Activated T-helper 2 cell treated with anti-CD3 and anti-CD28 coated beads, Interferon-gamma antibody, Interleukin-2, Interleukin-4, amounts not matched to agents 10 μg/mL and 5 μg/mL and 100 μg/mL, durations not matched to agents 14 hours and 24 hours and 36 hours (primary cell): ENCODE measurements at places on chromosomes 13 and 19.

- DNase-seq, result no peak
Measured at GRCh38 chr13:25744178-25744577, 307.6 kb downstream of the SHISA2 start.

DNA sequence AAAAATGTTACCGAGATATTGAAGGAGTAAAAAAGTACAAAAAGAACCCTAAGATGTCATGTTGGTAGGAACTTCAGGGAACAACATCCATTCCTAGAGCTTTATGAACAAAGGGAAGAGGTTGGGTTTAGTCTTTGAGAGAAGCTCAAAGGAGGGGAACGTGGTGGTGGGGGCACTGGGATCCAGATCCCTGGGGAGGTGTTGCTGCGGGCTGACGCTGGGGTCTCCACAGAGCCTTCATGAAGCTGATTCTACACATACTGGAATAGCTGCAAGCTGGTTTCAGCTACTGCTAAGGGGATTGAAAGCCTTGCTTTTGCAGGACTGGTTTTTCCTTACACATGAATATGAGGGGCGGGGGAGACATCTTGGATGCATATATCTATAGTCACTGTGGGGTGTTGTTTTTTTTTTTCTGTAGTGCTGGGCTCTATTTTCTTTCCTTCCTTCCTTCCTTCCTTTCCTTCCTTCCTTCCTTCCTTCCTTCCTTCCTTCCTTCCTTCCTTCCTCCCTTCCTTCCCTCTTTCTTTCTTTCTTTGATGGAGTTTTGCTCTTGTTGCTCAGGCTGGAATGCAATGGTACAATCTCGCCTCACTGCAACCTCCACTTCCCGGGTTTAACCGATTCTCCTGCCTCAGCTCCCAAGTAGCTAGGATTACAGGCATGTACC, 6.5 kb upstream of the MZF1 start:
- DNase-seq, result no peak

DNA sequence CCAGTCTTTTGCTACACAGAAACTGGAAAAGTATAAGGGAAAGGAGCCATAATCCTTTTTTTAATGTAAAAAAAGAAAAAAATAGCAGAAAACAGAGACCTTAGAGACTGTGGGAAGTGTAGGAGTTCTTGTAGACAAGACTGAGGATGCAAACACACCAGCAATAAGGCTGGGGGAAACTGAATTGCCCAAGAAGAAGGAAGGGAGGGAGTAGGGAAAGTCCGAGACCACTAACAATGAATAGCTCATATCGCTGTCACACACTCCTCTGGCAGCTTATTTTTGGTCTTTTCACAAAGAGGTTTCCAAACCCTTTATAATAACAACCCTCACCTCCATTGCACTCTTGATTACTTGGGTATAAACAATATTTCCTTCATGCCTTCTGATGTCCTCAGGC, 952.0 kb downstream of the SLITRK5 start:
- no peak for DNase-seq

DNA sequence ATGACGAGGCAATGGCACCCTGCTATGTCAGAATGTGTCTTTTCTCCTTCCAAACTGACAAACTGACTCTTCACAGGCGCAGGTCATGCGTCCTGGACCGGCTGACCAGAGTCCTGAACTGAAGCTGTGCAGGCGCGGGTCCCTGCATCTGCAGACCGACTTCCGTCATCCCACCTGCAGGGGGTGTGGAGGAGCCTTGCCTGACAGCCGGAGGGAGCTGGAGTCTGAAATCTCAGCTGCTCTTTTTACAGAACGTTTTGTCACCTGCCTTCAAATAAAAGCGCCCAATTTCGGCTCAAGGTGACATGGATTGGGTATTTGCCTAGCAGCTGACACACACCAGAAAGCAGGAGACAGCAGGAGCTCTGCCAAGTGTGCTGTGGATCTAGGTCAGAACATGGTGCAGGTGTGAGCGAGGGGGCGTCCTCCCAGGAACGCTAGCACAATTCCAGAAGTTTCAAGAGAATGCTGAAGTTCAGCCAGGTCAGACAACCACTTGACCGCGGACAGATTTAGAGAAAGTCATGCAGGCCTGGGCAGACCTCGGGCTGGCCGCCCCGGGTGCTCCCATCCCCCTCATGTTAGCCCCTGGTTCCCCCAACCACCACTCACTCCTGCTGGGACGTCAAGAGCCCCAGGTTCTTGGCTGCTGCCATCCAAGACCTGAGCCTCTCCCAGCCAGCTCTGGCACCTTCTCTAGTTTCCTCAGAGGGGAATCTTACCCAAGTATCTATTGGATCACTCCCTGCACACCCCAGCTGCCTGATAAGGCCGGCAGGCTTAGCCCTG, 32.8 kb downstream of the ELL start:
- no peak for DNase-seq

DNA sequence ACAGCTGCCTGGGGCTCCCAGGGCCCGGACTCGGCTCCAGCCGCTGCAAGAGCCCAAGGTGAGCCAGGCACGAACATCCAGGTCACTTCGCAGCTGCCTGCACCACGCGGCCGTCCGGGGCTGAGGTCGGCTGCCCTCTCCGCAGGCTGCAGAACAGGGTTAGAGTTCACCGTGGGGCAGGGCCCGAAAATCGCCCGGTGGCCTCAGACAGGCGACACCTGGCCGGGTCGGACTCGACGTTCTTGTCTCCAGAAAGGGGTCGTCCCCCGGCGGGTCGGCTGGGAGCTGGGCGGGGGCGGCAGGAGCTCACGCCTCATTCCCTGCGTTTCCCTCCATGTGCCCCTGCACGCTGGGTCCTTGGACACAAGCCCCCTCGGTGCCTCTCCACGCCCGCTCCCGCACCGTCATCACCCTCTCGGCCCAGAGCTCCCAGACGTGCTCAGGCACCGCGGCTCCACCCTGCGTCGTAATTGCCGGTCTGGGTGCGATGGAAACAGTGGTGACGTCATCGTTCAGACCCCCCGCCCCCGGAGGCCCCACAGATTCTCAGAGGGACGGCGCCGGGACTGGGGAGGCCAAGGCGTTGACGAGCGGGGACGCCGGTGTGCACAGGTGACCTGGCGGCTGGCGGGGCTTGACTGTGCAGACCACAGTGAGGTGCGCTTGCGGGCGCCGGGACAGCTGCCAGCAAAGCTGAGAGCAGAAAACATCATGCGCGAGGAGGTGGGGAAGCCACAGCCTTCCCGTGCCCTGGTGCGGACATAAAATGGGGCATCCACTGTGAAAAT, 4.0 kb upstream of the GRIN3B start:
- DNase-seq, result peak; percentile 68

GRCh38 chr13:112996671-112997091, 27.7 kb downstream of the MCF2L start:
- no peak for DNase-seq

GRCh38 chr19:4077007-4077374, 10.3 kb upstream of the ZBTB7A start:
- no peak for DNase-seq

DNA sequence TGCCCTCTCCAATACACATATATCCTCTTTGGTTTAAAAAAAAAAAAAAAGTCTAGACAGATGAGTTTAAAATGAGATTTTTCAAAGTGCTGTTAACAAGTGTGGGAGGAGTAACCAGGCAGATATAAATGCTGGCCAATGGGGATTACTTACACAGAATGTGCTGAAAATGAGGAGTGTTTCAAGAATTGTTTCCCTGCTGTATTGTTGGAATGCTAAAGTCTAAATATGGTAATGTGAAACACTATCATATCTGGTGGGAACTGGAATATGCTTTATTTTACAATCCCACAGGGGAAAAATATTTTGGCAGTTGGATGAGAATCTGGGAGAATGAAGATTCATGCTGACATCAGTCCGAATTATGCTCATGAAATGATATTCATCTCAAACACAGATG, 250.7 kb downstream of the DCT start:
- no peak for DNase-seq

DNA sequence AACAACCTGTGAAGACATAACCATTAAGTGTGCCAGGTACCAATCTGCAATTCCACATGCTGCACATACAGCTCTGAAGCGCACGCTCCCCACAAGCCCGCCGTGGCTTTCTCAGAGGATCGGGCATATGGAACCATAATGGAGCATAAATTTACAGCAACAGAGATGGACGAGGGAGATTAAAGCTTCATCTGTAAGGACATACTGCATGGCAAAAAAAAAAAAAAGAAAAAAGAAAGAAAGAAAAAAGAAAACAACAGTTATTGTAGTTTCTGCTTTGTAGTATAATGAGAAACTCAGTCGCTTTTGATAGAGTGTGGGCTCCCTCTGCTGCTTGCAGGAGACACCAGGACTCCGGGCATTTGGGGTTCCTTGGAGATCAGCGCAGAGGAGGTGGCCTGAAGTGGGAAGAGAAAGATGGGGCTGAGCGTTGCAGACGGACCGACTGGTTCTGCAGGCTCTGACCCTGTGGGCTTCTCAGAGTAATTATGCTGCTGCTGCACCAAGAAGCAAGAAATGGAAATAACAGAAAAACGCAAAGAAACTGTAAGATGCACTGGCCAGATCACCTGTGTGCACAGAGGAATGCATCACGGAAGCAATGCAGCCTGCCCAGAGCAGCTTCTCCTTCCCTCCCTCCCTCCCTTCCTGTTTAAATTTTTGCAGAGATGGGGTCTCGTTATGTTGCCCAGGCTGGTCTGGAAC, 10.8 kb upstream of the PDCD5 start:
- DNase-seq, result peak; percentile 20

- DNase-seq, result no peak
Measured at GRCh38 chr19:39795001-39795400, 16.3 kb downstream of the LEUTX start.

DNA sequence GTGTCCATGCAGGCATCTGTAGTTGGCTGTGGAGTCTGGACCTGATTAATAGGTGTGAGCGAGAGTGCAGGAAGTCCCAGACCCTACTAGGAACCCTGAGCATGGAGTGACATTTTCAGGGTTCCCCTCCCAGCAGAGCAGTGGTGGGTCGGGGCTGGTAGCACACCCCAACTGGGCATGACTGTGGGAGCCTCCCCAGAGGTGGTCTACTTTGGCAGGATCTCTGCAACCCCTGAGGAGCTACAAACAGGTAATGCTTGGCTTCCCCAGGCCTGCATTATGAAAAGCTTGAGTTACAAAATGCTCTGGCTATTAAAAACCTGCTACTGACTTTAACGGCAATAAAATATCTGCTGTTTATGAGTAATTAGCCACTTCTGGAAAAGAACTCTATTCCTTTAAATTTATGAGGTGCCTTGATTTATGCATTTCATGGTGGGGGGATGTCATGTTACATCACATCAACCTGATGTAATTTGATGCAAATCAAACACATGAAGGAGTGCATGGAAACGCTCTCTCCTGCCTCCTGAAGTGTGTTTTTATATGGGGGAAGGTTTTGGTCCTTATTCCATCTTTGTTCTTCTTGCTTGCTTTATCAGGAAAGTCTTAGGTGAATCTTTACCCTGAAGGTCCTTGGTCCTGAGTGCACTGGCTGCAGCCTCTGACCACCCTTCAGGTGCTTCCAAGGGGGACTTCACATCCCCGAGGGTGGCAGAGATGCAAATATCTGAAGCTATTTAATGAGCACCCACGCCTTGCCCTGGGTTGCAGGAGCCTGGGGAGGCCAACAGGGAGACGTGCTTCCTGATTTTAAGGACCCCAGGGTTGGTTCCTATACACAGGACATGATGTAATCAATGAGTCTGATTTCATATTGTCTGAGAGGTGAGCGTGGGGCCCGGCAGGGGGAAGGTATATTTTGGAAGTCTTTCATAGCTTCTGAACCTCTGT, 54.0 kb downstream of the ZNF536 start:
- no peak for DNase-seq

DNA sequence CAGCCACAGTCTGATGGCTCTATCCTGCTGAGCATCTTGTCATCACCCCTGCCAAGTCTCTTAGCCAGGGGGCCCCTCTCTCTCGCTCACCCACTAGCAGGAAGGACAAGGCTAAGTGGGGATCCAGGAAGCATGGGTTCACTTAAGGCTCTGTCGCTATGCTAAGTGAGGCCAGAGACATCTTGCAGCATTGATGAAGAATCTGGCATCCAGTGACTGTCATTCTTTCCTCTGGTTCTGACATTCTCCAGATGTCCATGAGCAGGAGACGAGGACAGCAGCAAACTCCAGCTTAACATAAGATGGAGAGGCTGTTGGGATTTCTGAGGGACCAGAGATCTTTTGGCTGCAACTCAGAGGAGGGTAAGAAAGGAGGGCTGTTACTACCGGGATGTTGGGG, 230.2 kb downstream of the TSHZ3 start:
- no peak for DNase-seq

DNA sequence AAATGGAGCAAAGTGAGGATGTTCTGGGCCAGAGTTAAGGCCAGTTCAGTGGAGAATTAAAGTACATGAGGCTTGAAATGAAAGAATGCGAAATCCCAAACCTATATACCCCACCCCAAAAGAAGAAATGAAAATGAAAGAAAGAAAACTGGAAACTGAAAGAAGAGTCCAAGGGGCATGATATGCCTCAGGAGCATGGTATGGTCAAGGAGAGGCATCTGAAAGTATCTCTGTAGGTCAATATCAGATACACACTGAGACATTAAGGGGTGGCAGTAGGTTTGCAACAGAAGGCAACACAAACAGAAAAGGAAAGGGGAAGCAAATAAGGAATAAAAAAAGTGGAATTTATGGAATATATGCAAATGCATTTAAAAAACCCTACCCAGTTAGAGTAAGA, 166.5 kb downstream of the COG6 start:
- no peak for DNase-seq

DNA sequence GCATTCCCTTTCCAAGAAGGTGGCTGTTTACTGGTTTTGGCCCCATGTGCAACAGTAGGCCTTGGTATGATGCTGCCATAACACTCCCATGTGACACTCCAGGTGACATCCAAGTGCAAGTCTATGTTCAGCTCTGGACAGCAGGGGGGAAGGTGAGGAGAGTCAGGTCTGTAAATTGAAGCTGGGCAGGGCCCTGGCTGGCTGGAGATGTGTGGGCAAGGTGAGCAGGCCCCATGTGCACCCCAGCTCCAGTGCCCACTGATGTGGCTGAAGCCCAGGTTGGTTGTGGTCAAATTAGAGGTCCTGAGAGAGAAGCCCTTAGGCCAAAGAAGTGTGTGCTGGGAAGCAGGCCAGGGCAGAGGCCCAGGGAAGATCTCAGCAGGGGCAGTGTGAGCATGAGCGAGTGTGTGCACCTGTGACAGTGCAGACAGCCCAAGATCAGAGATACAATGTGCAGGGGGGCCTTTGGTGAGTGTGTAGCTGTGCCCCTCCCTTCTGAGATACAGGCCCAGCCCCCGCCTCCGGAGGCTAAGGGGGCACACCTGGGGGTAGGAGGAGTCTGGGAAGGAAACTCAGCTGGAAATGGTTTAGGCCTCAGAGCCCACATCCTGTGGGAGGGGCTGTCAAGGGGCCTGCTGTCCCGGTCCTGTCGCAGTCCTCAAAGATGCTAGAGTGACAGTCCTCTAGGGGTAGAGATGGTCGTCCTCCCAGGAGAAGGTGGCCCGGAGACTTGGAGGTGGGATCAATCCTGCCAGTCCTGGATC, 18.6 kb downstream of the DEDD2 start:
- peak; percentile 82 for DNase-seq

GRCh38 chr13:50126263-50126992, 111.2 kb downstream of the KCNRG start:
- no peak for DNase-seq

- no peak for DNase-seq
Measured at GRCh38 chr13:30065181-30065580, 214.8 kb upstream of the UBL3 start.
